ENCODE measurements at places on chromosomes 7 and 10. TPM values are rescaled to one million over a fixed set of nuclear protein-coding genes. Genes with fewer than 3 reads are reported as not detected.

Gene PON3
- 8.9 TPM for total RNA-seq

Gene PRRT4
- 4.0 TPM for total RNA-seq

Gene AKR1C1
- total RNA-seq = 84.2 TPM

Gene UFSP1
- total RNA-seq = 2.9 TPM

Gene OR13A1
- total RNA-seq = not detected

Gene GSTO1
- total RNA-seq = 55.7 TPM

Gene CUL2
- total RNA-seq = 32.5 TPM

- DNase-seq = no peak
Observed at GRCh38 chr7:111113263-111114017, 22.5 kb downstream of the LRRN3 start.

DNA sequence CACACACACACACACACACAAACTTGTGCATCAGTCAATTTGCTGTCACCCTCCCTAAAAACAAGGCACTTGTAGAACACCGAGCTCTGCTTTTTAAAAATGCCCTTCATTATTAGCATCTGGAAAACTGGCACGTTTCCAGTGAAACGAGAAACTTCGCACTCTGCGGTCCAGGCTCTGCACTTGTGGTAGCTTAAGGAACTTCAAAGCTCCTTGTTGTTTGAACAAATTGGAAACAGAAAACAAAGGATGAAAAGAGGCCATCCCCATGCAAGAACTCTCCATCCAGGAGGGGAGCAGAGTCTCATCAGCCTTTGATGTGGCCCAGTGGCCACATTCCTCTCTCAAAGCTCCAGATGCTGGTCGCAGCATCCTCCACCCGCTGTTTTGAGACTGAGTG, 105.1 kb downstream of the C10orf90 start:
- DNase-seq = no peak

GRCh38 chr10:112775381-112775780, 174.7 kb upstream of the TCF7L2 start:
- no peak for DNase-seq

DNA sequence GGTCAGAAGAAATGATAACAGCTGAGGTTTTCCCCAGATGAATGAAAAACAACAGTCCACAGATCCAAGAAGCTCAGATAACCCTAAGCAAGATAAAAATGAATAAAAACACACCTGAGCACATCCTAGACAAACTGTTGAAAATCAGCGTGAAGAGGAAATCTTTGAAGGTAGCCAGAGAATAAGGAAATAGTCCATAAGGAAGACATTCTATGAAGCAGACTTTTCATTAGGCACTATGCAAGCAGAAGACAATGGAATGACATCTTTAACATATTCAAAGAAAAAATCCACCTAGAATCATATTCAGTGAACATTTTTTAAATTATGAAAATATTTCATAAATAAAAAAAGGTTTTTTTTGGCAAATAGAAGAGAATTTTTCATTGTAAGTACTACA, 15.1 kb upstream of the IL15RA start:
- DNase-seq = no peak

- no peak for DNase-seq
Observed at GRCh38 chr10:60684091-60684490, 94.2 kb upstream of the CDK1 start.

- no peak for DNase-seq
Observed at GRCh38 chr7:155410431-155410830, 47.5 kb upstream of the EN2 start.

- DNase-seq = no peak
Observed at GRCh38 chr7:23335621-23336020, 36.5 kb downstream of the MALSU1 start.

GRCh38 chr10:17675638-17676037, 31.7 kb downstream of the STAM start:
- DNase-seq = no peak

DNA sequence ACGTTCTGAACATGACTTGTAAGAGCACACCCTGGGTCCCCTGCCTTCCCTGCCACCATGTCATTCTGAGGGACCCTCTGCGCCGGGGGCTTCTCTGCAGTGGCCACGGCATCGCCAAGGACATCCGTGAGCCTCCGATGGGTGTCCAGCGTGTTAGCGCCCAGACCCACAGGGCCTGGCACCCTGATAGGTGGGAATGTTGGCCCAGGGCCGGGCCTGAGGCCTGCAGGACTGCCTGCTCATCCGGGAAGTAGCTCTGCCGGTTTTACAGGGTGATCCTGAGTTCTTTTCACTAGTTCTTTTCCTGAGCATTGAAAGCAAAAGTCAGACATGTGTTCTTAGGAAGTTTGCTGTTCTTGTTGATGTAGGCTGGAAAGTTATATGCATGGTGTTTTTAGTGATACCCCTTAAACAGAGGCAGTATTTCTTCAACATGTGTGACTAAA, 54.5 kb downstream of the WDR37 start:
- no peak for DNase-seq

DNA sequence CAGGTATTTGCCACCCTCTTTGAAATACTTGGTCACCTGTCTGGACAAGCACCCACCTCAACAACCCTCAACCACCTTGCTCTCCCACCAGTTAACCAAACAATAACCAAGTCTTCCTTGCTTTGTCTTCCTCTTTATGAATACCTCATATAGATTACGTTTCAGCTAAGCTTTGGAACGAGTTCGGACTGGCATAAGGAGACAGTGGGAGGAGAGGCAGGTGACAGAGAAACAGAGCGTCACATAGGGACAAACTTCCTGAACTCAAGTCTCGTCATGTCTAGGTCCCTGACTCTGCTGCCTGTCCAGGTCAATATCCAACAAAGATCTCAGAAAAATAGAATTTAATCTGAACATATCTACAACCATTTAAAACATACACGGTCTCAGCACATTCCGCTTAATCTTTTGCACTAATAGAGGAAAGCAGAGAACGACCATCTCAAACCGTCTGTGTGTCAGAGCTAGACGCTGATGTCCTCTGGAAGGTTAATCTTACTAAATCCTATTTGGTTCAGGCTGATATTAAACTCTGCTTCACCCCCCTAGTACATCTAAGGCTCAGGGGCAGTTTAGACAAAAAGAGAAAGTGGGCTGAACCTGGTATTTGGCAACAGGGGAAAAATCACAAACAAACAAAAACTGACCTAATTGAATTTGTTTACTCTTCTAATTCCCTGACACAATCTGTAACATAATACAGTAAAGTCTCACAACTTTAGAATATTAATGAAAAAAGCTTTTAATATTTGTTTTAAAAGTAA, 26.4 kb upstream of the SVOPL start:
- DNase-seq = no peak

DNA sequence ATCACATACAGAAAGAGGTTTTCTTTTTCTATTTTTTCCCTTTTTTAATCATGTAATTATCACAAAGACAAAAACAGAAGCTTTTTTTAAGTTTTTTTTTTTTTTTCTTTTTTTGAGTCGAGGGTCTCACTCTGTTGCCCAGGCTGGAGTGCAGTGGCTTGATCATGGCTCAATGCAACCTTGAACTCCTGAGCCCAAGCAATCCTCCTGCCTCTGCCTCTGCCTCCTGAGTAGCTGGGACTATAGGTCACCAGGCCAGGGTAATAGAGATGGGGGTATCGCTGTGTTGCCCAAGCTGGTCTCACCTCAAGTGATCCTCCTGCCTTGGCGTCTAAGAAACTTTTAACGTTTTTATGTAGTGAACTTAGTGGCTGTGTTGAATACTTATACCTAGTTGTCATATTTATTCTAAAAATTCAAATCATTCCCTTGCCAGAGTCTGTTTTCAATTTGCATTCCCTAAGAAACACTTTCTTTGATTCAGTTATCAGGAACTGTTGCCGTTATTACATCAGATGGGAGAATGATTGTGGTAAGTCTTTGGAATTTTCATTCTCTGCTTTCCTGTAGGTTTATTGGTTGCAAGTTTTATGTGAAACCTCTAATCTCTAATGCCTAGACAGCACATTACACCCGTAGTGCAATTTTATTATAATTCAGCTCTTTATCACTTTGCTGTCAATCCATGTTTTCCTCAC, 1.3 kb downstream of the LSM8 start:
- no peak for DNase-seq

DNA sequence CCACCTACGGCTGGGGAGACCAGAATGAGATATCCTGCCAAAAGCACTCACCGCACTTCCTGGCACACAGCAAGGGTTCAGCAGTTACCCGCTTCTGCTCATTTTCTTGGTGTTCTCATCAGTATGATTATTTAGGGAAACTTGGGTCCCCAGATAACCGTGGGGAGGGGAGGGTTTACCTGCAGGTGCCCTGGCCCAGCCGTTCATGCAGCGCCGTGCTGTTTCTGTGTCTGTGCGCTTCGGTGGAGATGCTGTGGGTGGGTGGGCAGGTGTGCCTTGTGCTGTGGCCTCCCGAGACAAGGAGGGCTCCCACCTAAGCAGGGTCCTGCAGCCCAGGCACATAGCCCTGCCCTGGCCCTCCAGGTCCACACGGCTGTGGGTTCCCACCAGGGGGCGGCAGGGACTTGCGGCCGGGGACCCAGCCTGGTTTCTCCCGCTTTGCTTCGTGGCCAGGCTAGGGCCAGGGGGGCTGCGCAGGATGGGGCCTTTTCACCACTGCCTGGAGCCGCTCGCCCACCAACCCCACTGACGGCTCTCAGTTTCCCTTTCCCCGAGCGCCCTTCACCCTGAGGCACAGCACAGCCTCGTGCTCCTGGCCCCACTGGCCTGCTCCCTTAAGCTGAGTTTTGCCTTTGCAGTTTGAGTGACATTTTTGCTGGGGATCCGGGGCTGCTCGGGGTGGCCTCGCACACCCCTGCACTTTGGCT, 78.5 kb downstream of the LHPP start:
- peak; percentile 88 for DNase-seq

DNA sequence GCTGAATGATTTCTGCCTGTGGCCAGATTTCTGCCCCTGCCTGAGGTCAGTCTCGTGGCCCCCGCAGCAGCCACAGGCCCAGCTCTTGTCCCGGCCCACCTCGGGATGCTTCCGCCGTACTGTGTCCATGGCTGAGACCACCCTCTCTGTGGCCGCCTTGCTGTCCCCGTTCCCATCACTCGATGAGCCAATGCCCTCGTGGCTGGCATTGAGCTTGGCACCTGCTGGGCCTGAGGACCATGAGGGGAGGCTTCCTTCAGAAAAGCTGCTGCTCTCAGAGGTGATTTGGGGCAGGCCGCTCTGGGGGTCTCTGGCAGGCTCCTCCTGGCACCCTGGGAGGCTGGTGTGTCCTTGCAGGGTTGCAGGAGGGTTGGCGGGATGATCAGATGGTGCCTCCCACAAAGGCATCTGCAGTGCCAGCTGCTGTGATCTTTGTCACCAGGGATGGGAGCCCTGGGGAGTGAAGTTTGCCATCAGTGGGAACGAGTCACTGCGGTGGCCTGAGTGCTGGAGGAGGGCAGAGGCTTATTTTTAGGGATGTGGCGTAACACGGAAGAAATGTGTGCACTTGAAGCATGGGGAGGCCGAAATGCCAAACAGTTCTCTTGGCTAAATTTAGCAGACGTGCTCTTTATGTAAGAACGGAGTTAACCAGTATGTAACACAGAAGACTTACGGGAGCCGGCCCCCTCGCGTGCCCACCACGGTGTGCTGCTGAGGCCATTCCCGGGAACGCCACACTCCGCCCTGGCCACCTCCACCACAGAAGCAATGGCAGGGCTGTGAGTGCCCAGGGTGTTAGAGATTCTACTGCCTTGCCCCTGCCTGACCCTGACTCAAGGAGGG, 47.7 kb downstream of the VIPR2 start:
- peak; percentile 40 for DNase-seq

- no peak for DNase-seq
Observed at GRCh38 chr10:94299417-94299816, 63.3 kb downstream of the NOC3L start.

- DNase-seq = no peak
Observed at GRCh38 chr10:51846856-51847506, 147.6 kb upstream of the CSTF2T start.

GRCh38 chr10:1294748-1295147, 238.6 kb downstream of the WDR37 start:
- no peak for DNase-seq

DNA sequence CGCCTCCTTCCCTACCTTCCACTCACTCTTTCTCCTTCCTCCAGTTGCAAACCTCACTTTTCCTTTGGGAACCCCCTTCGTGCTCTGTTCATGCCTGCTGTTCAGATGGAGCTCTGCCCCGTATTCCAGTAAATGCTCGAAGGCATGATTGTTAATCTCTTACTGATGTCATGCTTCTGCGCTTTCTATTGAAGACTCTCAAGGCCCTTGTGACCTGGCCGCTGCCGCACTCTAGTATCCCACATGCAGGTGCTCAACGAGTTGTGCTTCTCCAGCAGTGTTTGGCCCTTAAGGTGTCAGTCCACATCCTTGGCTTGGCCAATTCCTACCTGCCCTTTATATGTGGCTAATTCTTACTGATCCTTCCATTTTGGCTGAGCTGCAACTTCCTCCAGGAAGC, 158.6 kb downstream of the ADAM12 start:
- DNase-seq = no peak

DNA sequence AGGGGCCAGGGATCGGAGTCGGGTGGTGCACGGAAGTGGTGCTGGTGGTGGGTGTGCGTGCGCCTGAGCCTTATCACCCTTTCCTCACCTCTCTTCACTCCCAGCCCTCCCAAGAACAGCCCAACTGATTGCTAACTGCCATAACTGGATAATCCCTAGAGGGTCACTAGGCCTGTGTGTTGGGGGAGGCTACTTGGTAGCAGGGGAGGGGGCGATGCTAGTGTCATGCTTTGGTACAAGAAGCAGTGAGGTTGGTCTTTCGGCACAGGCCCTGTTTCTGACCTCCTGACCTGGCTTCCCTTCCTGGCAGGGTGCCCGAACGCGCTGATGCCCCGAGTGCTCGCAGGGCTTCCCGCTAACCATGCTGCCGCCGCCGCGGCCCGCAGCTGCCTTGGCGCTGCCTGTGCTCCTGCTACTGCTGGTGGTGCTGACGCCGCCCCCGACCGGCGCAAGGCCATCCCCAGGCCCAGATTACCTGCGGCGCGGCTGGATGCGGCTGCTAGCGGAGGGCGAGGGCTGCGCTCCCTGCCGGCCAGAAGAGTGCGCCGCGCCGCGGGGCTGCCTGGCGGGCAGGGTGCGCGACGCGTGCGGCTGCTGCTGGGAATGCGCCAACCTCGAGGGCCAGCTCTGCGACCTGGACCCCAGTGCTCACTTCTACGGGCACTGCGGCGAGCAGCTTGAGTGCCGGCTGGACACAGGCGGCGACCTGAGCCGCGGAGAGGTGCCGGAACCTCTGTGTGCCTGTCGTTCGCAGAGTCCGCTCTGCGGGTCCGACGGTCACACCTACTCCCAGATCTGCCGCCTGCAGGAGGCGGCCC, 652 bp downstream of the KAZALD1 start:
- DNase-seq = peak; percentile 64

- DNase-seq = no peak
Observed at GRCh38 chr7:620056-620455, 100.4 kb upstream of the PDGFA start.

DNA sequence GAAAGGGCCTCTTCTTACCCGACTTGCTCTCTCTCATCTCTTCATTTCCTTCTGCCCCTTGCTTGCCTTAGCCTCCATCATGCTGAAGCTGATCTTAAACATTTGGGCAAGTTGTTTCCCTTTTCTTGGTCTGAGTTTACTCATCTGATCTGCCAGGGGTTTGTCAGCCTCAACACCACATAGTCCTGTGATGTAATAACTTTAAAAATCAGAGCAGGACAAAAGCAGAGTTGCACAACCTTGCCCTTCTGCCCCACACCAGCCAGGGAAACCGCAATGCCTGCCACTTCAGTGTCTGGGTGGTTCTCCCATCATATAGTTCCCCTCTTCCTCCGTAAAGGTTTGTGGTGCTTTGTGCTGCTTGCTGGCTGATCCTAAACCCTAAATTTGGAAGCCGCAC, 9.9 kb upstream of the LIPM start:
- no peak for DNase-seq

- DNase-seq = no peak
Observed at GRCh38 chr7:124029396-124030188, 3.3 kb downstream of the TMEM229A start.

- DNase-seq = peak; percentile 68
Observed at GRCh38 chr7:92717993-92718716, 118.2 kb downstream of the CDK6 start.
